ENCODE measurements at places on chromosomes 13 and 19.
A peak's percentile ranks its signal among the peaks of the same experiment; 100 is the strongest.

GRCh38 chr13:24267801-24268200 is 41.6 kb upstream of the C1QTNF9 start:
- peak overlapping the region; percentile 76 for H3K27ac ChIP-seq
- peaks cover 60% of the 10 kb centered on the region for H3K4me1 ChIP-seq
- no peak for DNase-seq
- H3K27me3 ChIP-seq, result no peaks in the 10 kb centered on the region
- no peaks in the 10 kb centered on the region for H3K36me3 ChIP-seq
- peak overlapping the region; percentile 43 for H3K4me3 ChIP-seq

DNA sequence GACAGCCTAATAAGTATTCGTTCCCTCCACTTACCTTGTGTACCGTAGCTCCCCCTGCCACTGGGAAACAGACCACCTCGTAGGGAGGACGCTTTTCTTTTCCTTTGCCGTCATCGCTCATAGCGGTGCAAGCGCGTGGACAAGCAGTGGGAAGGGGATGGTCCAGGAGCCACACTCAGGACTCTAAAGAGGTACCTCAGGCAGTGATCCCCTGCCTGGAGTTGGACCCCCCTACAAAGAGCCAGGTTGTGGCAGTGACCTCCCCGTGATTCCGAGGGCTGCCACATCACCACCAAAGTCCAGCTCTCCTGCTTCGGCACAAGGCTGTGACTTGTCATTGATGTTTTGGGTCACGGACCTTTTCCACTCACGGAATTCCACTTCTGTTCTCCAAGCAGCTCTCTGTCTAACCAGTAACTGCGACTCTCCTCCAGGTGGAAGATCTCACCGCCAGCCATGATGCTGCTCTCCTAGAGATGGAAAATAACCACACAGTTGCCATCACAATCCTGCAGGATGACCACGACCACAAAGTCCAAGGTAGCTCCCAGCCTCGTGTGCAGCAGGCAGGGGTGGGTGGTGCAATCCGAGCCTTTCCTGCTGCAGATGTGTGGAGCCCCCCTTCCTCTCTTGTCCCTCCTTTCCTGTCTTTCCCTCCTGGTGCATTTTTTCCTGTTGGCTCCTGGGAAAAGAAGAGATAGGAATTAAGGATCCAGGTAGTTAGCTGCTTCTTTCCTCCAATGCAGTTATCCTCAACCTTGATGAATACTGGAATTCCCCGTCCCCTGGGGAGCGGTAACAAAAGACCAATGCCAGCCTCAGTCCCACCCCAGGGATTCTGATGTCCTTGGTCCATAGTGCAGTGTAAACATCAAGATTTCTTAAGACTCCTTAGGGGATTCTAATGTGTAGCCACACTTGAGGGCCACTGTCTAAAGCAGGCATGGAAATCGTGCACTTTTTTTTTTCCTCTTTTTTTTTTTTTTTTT is 107.7 kb downstream of the SLC7A1 start:
- no peak overlapping the region for H3K4me3 ChIP-seq
- no peak overlapping the region for H3K27ac ChIP-seq
- H3K4me1 ChIP-seq, result peaks cover 9% of the 10 kb centered on the region
- no peaks in the 10 kb centered on the region for H3K27me3 ChIP-seq
- DNase-seq, result no peak
- peaks cover 18% of the 10 kb centered on the region for H3K36me3 ChIP-seq

DNA sequence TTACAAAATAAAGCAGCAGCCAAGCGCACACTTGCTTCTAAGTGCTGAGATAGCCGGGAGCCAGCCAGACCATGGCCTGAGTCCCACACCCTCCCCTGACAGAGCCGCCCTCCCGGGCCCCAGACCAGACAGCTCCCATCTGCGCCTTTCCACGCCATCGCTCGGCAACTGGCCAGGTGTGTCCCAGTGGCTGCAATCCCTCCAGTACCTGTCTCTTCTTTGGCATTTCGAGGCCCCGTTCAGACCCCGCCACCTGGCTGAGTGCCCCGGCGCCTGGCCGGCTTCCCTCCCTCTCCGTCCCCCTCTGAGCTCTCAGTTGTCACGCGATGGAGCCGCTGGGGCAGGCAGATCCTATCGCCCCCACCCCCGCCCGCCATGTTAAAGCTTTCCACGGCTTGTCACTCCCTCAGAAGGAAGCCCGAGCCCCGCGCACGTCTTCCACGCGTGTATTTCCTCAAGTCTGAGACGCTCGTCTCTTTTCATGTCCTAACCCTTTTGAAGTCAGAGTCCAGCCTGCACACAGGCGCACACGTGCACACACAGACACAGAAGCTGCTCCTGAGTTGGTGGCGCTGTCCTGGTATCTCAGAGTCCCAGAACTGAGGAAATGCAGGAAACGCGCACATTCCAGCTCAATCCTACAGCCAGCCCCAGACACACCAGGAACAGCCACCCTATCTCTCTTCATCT is 7.9 kb downstream of the MLLT1 start:
- H3K4me3 ChIP-seq, result peak overlapping the region; percentile 56
- DNase-seq, result peak; percentile 93
- no peaks in the 10 kb centered on the region for H3K27me3 ChIP-seq
- peaks cover 32% of the 10 kb centered on the region for H3K36me3 ChIP-seq
- peaks cover 81% of the 10 kb centered on the region for H3K4me1 ChIP-seq
- H3K27ac ChIP-seq, result peak overlapping the region; percentile 93

DNA sequence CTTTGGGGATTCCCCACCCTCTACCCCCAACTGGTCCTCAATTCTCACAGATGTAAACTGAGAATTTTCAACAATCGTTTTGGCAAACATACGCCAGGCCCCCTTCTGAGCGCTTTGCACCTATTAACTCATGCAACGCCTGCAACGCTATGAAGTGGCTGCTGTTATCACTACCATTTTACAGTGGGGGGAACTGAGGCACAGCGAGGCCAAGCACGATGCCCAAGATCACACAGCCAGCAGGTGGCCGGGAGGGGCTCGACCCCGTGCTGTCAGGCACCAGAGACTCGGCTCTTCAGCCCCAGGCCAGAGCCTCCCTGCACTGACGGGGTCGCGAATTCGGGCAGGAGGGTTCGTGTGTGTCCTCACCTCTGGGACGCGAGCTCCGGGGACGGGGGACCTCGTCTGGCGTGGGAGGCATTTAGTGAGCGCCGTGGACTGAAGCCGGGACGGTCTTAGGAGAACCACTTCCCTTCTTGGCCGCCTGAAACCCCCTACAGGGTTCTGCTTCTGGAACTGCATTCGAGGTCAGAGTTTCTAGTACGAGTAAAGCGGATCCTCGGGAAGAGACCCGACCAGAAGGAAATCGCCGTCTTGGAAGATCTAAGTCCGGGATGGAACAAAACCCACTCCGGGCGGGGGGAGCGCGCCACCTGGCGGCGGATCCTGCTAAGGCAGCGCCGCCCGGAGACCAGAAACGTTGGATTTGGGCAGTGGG is 21.0 kb downstream of the ZNF114 start:
- peaks cover 15% of the 10 kb centered on the region for H3K4me1 ChIP-seq
- H3K4me3 ChIP-seq, result peak overlapping the region; percentile 69
- DNase-seq, result peak; percentile 82
- H3K27ac ChIP-seq, result no peak overlapping the region

DNA sequence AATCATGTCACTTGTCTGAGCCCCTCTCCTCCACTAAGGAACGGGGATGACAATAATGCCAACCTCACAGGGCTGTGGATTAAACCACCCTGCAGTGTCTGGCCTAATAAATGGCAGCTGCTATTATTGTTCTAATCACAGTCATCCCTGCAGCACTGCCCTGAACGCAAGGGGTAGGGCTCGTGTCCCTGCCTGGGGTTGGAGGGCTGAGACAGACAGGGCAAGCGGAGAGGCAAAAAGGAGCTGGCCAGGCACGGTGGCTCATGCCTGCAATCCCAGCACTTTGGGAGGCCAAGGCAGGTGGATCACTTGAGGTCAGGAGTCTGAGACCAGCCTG is 10.2 kb upstream of the KPTN start:
- peaks cover 61% of the 10 kb centered on the region for H3K4me1 ChIP-seq
- H3K36me3 ChIP-seq, result peaks cover 71% of the 10 kb centered on the region
- H3K4me3 ChIP-seq, result no peak overlapping the region
- no peak for DNase-seq

- no peaks in the 10 kb centered on the region for H3K36me3 ChIP-seq
- peaks cover 58% of the 10 kb centered on the region for H3K4me1 ChIP-seq
- H3K27me3 ChIP-seq, result no peaks in the 10 kb centered on the region
- H3K27ac ChIP-seq, result peak overlapping the region; percentile 50
These were observed 77.3 kb downstream of the DHRS12 start for GRCh38 chr13:51726446-51727193.

GRCh38 chr13:33518452-33518851 is 232.9 kb upstream of the STARD13 start:
- no peak overlapping the region for H3K27ac ChIP-seq
- H3K4me1 ChIP-seq, result peaks cover 7% of the 10 kb centered on the region
- no peaks in the 10 kb centered on the region for H3K27me3 ChIP-seq
- no peak for DNase-seq

DNA sequence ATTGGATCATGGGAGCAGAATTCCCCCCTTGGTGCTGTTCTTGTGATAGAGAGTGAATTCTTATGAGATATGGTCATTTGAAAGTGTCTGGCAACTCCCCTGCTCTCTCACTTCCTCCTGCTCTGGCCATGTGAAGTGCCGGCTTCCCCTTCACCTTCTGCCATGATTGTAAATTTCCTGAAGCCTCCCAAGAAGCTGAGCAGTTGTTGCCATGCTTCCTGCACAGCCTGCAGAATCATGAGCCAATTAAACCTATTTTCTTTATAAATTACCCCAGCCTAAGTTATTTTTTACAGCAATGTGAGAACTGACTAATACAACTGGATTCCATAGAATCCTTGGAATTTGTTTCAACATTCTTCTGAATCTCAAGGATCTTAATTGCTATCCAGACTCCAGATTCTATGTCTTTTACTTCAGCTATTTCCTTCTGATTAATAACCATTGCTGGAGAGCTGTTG is 328.1 kb downstream of the SLITRK5 start:
- no peaks in the 10 kb centered on the region for H3K36me3 ChIP-seq
- H3K4me3 ChIP-seq, result no peak overlapping the region
- no peaks in the 10 kb centered on the region for H3K4me1 ChIP-seq
- no peaks in the 10 kb centered on the region for H3K27me3 ChIP-seq
- DNase-seq, result no peak

DNA sequence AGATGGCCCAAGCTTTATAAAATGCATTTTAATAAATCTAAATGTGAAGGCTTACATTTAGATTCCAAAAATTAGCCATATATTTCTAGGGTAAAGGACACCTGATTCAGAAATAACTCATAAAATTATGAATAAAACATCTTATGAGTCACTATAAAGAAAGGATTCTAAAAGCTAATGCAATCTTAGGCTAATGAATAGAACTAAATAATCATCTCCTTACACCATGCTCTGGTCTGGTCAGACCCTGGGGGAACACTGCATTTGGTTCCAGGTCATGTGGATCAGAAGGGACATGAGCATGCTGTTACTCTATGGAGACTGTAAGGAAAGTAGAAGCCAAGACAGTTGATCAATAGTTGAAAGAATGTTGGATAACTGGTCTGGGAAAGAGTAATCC is 370.4 kb downstream of the NDFIP2 start:
- no peak overlapping the region for H3K27ac ChIP-seq
- no peak overlapping the region for H3K4me3 ChIP-seq
- no peak for DNase-seq
- H3K36me3 ChIP-seq, result no peaks in the 10 kb centered on the region
- H3K27me3 ChIP-seq, result no peaks in the 10 kb centered on the region

DNA sequence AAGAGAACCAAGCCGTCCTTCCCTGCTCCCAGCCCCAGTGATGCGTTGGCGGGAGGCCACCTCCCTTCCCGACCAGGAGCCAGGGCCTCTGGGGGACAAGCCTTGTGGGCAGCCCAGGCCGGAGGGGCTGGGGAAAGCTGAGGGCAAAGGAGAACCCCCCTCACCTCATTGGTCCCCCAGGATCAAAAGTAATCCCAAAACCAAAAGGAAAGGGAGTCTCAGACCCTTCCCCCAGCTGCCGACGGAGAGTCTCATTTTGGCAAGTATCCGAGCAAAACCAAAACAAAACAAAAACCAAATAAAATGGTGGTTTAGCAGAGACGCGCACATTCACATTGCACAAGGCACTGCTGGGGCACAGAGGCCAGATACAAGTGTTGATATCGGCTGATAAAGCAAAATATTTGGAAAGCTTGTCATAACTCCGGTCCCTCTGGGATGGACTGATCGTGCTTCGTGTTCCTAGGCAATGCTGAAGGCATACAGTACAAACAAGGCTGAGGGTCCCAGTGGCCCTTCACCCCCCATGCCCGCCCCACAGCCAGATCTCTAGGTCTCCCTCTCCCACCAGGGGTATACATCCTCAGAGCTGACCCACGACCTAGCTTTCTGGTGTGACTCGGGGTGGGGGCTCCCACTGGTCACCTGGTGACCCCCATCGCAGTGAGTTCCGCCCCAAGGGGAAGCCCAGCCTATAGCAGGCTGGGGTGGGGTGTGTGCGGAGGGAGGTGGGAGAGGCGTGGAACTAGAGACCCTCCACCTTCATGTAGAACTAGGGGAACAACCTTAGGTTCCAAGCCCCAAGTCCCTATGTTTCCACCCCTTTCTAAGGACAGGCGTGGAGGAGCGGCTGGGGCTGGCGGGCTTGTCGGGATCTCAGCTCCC is 2.1 kb downstream of the CEBPA start:
- H3K27ac ChIP-seq, result no peak overlapping the region
- H3K4me1 ChIP-seq, result peaks cover 34% of the 10 kb centered on the region
- H3K4me3 ChIP-seq, result peak overlapping the region; percentile 87
- DNase-seq, result no peak
- no peaks in the 10 kb centered on the region for H3K36me3 ChIP-seq

GRCh38 chr13:111630406-111630805 is 310.0 kb downstream of the TEX29 start:
- no peak overlapping the region for H3K27ac ChIP-seq
- H3K4me1 ChIP-seq, result peaks cover 9% of the 10 kb centered on the region
- H3K36me3 ChIP-seq, result no peaks in the 10 kb centered on the region
- DNase-seq, result no peak

Measured in left ventricle myocardium inferior (tissue), 1 donor.